ENCODE measurements at places on chromosomes 4 and X.

DNA sequence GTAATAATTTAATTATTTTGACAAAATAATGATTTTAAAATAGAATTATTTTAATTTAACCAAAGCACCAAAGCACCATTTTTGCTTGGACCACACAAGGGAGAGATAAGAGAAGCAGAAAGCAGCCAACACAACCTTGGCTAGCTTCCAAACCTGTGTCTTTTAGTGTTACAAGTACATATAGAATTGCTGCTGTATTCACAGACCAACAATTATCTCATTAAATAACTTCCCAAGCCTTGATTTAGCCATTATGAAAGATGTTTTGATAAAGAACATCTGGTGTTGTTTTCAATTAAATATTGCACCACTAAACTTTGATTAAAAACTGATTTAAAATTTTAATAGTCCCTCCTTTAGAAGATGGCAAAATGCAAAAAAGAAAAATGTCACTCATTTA is 14.0 kb upstream of the IGFBP7 start:
- no peak for DNase-seq

DNA sequence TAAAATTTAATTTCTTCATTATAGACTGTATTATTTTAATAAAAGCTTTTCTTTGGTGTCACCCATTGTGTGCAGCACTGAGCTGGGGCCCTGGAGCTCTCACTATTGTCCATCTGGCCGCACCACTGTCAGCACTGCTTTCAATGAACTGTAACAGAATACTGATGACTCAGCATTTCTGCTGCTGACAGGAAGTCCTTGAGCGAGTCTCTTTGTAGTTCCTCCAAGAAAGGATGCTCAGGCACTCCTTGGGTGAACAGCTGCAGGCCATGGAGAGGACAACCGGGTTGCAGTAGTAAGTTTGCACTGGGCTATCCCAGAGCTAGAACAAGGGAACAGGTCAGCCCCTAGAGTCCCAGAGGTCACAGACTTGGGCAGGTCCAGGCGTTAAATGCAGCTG is 81.6 kb downstream of the SORBS2 start:
- no peak for DNase-seq

DNA sequence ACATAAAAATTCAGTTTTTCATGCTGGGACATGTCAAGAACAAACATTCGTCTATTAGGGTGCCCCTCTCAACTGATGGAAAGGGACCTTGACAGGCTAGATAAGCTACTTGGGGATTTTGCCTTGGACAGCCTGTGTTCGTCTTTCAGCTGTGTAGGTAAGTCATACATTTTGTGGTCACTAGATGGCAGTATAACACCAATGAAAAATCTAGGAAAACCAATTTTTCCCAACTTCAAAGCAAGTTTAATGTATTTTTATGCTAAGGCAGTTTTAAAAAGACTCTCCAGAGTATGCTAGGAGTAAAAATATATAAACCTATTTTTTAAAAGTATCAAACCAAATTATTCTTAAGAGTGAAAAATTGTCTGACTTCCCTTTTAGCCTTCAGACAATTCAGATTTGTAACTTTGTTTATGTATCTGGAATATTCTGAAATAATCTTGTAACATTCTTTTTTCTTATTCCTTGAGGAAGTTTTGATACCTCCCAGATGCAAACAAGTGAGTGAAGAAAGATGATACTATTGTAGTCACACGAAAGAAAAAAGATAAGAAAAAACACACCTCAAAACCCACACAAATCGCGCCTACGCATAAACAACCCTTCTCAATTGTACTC is 158.3 kb downstream of the CPE start:
- no peak for DNase-seq

DNA sequence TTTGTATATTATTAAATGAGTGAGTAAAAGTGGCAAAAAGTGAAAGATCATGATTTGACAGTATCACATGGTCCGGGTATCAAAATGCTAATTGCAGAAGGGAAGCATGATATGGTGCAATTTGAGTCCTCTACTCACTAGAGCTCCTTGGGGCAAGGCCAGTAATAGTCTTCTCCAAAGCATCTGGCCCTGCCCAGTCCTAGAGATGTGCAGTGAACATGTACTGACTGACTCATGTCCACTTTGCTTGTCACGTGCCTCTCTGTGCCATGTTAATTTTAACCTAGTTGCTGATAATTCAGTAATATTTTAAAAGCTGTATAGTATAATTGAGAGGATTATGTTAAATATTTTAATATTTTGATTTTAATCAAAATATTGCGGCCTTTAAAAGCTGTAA is 54.6 kb upstream of the TENM3 start:
- no peak for DNase-seq

- DNase-seq: no peak
Measured at GRCh38 chrX:134551376-134552048, 91.5 kb downstream of the HPRT1 start.

DNA sequence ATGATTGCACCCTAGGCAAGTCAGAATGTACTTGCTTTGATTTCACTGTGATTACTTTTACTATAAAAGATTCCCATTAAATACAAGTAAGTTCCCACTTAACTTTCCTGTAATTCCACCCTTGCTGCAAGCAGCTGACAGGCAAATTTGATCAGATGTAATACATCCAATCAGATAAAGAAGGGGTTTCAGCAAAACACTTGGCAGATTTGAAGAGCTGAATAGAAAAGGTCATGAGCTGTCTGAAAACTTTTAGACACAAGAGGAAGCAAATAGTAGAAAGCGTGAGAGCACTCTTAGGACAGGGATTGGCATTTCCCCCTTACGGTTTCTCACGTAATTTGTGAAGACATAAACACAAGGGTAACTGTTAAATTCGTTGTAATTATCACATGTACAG is 22.8 kb downstream of the HSD17B13 start:
- DNase-seq: no peak

- DNase-seq: no peak
Measured at GRCh38 chr4:172253409-172253808, 440.2 kb downstream of the GALNTL6 start.

- DNase-seq: no peak
Measured at GRCh38 chr4:100386270-100386669, 131.6 kb downstream of the EMCN start.

DNA sequence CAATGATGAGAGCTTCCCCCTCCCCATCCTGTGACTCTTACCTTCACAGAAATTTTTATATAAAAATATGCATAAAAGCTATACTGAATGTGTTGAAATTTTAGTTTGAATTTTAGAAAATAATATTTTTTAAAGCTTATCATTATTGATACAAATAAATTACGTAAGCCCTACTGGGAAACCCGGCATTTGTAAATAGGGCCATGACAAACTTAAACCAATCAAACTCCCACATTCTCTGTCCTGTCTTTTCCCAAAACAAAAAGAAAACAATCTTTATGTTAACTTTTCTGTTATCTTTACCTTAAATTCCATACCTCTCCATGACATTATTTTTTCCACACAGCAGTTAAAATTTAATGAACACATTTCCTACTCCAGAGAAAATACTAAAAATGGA is 2.6 kb downstream of the CNOT6L start:
- no peak for DNase-seq

DNA sequence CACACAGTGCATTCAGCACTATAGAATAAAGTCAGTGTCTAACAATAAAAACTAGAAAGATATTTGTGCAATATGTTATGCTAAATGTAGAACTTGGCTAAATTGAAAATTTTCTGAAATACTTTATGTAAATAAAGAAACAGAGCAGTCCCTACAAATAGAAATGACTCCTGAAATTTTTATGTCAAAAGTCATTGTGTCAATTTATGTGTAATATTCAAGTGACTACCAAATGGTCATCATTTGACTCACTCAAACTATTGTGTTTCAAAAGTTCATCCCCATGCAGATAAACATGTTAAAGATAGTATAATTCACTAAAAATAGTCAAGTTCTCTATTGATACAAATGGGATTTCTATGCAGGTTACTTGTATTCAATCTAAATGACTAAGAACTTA is 17.9 kb downstream of the LRBA start:
- DNase-seq: no peak

- DNase-seq: peak; percentile 45
Measured at GRCh38 chrX:129961180-129962083, 21.0 kb upstream of the BCORL1 start.

DNA sequence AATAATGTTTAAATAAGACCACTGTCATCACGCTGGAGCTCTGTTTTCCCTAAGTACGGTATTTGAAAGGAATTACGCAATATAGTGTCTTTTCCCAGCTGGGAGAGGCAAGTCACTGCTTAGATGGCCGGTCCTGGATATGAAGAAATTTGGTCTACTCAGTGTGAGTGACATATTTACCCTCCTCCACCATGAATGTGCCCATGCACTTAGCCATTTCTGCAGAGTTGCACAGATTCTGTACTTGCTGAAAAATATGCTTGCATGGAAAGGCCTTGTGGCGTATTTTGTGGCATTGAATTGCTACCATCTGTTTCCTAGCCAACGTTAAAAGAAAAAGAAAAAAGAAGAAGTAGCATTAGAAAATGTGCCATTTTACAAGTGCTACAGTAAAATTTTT is 73.1 kb downstream of the ADGRL3 start:
- no peak for DNase-seq

- DNase-seq: no peak
Measured at GRCh38 chr4:1215141-1216075, 33.5 kb downstream of the CTBP1 start.

DNA sequence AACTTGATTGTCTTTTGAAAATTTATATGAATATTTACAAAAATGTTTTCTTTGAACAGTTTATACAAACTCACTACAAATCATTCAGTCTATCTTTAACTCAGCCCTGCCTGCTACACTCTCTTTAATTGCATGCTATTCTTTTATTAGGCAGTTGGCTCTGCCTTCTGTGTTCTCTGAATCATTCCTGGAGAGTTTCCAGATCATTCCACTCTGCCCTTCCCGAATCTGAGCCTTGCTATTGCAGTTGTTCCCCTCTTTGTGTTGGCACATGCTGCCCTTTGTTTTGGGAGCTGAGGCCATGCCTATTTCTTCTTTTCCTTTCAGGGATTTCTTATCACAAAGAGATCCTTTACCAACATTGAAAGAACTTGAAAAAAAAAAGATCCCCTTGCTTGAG is 8.7 kb upstream of the TECRL start:
- DNase-seq: no peak

DNA sequence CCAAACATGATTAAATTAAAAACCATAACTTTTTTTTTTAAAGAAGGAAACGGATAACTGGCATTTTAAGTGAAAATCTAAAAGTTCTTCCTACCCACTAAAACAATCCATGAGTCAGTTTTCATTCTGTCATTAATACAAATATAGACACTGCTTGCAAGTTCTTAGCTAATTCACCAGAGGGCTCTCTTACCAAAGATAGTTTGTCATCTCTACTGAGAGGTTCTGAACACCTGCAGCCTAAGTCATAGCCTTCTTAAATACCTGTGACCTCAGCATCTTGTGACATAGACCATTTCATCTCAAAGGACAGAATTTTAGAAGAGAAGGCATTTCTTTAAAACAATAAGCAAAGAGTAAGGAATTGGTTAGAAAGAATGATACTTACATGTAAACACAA is 65.3 kb upstream of the FAM120C start:
- DNase-seq: no peak

DNA sequence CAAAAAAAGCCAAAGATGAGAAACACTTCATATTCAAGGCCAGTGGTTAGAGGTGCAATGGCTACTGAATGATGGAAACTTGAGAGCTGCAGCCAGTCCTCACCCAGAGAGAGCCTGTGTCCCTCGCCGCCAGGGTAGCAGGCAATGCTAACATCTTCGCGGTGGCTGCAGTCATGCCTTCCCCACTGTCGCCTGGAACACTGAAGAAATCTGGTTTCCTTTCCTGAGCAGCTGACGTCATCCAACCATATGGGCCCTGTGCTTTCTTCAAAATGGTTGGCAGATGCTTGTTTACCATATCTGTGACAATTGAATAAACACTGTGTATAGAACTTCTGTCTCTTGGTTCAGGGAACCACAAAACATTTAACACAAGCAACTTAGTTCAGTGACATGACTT is 39.7 kb downstream of the PRSS12 start:
- DNase-seq: no peak

DNA sequence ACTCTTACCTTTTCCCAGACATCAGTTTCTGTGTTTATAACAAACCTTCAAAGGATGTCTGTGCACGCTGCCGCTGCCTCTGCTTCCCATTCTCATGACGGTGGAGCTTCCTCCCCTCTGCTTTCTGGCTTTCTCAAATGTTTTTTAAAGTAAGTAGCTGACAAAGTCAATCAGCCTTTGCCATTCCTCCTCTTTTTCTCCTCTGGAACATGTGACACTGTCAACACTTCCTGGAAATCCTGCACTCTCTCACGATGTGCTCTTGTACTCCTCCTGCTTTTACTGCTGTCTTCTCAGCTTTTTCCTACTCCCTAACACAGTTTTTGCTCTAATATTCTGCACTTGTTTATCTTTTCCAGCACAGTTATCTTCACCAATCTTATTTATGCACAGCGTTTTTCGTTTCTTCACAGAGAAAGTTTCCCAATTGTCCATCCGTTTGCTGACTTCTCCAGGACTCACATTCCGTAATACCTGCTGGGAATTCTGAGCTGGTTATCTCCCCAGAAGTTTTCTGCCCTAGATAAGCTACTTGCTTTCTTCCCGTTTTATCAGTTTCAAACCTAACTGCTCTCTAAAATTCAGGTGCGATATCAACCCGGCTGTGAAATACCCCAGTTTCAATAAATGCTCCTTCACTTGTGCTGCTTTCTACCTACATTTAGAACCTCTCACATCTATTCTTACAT is 465.6 kb upstream of the AGA start:
- no peak for DNase-seq

DNA sequence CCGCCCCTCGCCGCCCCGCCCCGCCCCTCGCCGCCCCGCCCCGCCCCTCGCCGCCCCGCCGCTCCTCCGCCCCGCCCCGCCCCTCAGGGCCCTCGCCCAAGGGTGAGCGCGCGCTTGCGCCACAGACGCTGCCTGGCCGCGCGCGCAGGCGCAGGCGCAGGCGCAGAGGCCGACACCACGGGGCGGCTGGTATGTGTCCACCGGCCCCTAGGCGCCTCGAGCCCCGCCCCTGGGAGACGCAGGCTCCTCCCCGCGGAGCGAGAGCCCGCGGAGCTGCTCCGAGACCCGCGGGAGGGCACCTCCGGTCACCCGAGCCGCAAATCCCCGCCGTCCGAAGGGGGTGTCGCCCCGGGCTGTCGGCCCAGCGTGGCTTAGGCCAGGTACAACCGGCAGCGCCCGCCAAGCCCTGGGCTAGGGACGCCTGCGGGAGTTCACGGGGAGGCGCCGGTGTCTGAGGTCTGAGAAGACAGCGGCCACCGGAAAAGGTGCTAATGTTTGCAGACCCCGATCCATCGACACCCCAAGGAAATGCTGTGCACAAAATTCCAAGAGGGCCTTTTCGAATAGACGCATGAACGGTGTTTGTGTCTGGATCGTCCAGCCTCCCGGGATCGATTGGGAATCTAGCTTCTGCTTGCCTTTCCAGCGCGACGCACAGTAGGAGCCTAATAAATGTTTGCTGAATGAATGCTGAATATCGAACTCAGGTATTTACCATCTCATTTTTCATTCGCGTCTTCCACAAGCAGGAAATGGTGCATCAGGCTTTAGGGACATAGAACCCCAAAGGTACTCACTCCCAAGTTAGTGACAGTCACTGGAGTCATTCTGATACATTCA is 473 bp upstream of the CCNQ start:
- DNase-seq: peak; percentile 76

GRCh38 chrX:136182414-136182813 is 35.1 kb downstream of the FHL1 start:
- no peak for DNase-seq

- no peak for DNase-seq
Measured at GRCh38 chrX:24026432-24026831, 554 bp downstream of the KLHL15 start.

- DNase-seq: no peak
Measured at GRCh38 chr4:167028976-167029375, 205.3 kb downstream of the SPOCK3 start.

- DNase-seq: no peak
Measured at GRCh38 chr4:183788308-183788905, 116.7 kb upstream of the STOX2 start.
